Stimulated activated CD8-positive, alpha-beta memory T cell treated with anti-CD3 and anti-CD28 coated beads, Interleukin-7, amount 100 ng/mL, for 1 hour (primary cell): ENCODE measurements at places on chromosomes 5 and 9.

GRCh38 chr5:139379626-139380449, 3.3 kb downstream of the SLC23A1 start:
- DNase-seq = no peak

DNA sequence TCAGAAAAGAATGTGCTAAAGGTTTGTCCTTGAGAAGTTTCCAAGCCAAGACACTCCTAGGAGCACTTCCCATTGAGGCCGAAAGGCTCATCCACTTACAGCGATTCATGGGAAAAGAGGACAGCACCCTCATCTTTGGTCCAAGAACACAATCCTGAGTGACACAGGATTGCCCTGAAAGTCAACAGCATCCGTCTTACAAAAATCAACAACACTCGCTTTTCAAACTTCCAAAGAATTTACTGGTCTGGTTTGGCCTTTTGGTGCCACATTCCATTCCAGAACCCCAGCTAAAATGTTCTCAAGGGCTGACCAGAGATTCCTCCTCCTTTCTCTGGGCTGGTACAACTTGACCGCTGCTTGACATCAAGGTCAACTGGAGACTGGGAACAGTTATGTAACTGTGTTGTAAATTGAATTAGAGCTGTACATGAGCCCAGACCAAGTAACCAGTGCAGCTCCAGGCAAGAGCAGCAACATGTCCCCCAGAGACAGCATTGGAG, 415.8 kb upstream of the PIK3R1 start:
- no peak for DNase-seq

GRCh38 chr5:8208307-8208706, 339.4 kb downstream of the MTRR start:
- DNase-seq = no peak

- DNase-seq = no peak
Measured at GRCh38 chr5:120096413-120096812, 367.7 kb upstream of the PRR16 start.

DNA sequence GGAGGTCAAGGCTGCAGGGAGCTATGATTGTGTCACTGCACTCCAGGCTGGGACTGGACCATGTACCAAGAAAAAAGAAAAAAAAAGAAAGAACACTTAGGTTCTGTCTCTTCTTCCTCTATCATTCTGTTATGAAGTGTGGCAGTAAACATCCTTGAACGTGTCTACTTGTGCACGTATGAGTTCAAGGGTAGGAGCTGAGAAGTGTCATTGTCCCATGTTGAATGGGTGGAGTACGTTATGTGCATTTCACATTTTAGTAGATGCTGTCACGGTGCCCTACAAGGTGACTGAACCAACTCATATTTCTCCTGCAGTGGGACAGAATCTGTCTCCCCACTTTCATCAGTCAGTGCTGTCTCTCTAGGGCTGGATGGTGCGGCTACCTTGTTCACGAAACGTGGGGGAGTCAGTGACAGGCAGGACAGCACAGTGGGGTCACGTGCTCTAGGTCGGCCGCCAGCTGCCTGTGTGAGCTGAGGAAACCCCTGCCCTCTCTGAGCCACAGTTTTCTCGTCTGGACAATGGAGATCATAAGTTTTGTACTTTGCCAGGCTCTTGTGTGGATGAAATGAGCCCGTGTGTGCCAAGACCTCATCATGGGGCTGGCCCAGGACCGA, 47.2 kb downstream of the GTF3C4 start:
- DNase-seq = no peak

- DNase-seq = no peak
Measured at GRCh38 chr5:23105021-23105420, 251.9 kb upstream of the CDH12 start.

GRCh38 chr9:23768861-23769260, 57.2 kb downstream of the ELAVL2 start:
- DNase-seq = no peak

DNA sequence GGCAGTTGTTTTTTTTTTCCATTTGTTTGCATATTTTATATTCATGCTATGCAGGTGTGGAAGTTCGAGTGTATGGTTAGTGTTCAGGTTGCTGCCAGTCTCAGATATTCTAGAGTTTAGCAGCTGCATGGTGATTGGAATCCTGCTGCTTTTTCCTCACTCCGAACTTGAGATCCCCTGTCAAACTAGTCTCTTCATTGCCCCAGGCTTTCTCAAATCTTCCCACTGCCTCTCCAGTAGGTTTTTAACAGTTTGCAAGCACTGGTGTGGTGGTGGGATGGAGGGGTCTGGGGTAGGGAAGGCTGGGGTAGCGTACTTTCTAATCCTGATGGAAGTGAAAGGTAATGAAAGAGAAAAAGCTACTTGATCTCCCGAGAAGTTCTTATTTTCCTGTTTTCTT, 112.9 kb downstream of the CHSY3 start:
- DNase-seq = no peak

- peak; percentile 16 for DNase-seq
Measured at GRCh38 chr9:120619751-120620655, 40.0 kb upstream of the CDK5RAP2 start.

GRCh38 chr9:127580366-127580765, 31.7 kb upstream of the STXBP1 start:
- DNase-seq = no peak

DNA sequence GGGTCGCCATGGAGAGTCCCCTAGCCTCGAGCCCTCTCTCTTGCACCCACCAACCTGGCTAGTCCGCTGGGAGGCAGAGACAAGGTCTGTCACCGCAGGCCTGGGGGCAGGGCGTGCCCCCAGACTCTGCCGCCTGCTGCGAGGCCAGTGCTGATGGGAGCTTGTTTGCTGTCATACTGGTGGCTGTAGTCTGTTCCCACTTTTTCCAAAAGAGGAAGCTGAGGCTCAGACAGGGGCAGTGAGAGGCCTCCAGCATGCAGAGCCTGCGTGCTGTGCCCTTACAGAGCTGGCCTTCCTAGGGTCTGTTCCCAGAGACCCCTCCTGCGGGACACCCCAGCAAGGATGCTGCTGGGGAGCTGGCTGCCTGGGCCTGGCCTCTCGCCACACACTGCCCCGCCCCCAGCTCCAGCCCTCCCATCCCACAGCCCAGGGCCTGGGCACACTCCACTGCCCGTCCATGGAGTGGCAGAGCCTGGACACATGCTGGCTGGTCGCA, 21.0 kb upstream of the SUSD3 start:
- no peak for DNase-seq

DNA sequence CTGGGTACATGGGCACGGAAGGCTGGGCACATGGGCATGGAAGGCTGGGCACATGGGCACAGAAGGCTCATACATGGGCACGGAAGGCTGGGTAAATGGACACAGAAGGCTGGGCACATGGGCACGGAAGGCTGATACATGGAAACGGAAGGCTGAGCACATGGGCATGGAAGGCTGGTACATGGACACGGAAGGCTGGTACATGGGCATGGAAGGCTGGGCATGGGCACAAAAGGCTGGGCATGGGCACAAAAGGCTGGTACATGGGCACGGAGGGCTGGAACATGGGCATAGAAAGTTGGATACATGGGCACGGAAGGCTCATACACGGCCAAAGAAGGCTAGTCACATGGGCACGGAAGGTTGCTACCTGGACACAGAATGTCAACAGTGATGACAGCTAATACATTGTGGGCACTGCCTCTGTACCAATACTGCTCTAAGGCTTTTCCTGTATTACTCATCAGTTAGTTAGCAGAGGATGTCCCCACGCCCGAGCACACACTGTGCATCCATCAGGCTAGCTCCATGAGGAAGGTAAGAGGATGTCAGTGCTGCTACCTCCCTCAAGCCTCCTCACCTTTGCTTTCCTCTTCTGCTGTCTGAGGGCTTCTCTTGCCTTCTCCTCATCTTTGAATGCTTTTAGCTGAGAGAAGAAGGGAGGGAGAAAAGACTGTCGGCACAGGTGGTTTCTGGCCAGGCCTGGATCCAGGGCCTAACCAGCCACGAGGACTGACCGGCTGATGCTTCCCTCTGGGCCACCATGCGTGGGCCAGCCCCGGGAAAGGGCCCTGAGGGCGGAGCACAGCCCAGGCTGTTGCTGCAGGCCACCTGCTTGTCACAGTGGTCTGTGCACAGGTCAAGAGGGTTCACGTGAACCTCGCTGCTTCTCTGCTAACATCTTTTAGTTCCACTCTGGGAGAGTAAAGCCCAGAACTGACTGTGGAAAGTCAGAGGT, 14.3 kb downstream of the GPX3 start:
- no peak for DNase-seq

GRCh38 chr5:61132559-61132958, 29.7 kb downstream of the SMIM15 start:
- DNase-seq = no peak

GRCh38 chr5:150490296-150490669, 17.6 kb upstream of the NDST1 start:
- no peak for DNase-seq

DNA sequence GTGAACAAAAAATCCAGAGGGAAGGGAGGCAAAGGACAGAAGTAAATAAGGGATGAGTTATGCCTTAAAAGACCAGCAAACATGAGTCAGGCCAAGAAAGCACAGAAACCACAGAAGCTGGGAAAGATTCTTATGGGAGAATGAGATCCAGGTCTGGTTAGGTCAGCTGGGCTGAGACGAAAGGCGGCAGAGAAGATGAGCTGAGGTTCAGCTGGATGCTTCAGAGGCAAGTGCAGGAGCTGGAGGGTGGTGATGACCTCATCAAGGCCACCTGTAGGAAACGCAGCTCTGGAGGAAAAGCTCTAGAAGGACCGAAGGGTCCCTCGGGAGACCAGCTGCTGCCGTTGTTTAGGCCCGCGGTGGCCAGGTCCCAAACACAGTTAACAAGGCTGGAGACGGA, 152.0 kb downstream of the MYO10 start:
- DNase-seq = no peak

GRCh38 chr9:37149666-37150308, 29.4 kb downstream of the ZCCHC7 start:
- DNase-seq = no peak

GRCh38 chr9:136666372-136667213, 3.9 kb downstream of the EGFL7 start:
- no peak for DNase-seq
